ENCODE measurements at places on chromosomes 2 and 18.

DNA sequence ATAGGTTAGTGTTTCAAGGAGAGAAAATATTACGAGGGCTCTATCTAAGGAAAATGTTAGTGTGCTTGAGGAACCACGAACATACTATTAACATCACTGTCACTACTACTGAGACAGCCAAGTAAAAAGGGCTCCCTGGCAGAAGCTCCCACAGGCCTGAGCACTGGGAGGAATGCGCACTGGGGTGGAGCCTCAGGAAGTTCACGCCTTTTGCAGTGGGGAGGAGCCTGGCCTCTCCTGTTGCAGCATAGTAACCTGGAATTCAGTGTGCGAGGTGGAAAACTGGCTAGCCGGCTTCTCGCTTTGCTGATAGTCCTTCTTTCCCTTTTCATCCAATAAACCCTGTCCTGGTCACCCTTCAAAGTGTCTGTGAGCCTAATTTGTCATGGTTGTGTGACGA lies 250.3 kb downstream of the ERBB4 start:
- H3K27ac ChIP-seq = no peak overlapping the region
- no peaks in the 10 kb centered on the region for H3K27me3 ChIP-seq
- H3K36me3 ChIP-seq = no peaks in the 10 kb centered on the region
- no peaks in the 10 kb centered on the region for H3K4me1 ChIP-seq
- DNase-seq = no peak
- no peak overlapping the region for H3K4me3 ChIP-seq

DNA sequence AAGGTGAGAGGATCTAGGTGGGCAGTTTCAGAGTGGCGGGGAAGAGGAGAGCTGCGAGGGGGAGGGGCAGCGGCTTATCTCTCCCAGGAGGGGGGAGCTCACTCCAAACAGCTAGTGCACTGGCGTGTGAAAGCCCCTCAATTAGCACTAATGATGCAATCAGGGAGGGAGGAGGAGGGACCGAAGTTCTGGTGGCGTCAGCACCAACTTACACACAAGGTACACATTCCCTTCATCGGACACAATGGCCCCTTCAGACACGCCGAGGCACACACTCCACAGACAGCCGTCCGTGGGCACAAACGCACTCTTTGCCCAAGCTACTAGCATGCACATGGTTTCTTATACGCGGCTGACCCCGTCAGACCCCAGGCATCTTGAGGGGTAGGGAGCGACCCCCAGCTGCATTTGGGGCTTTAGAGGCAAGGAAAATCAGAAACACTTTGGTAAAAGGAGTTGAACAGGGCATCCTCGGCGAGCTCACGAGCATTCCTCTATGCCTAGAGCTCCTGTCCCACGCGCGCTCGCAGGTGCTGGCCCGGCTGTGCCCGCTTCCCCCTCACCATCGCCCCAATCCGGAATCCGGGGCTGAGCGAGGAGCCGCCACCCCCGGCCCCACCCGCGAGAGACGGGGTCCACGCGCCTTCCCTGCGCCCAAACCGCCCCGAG lies 868 bp upstream of the PKDCC start:
- no peaks in the 10 kb centered on the region for H3K36me3 ChIP-seq
- H3K4me1 ChIP-seq = peaks cover 7% of the 10 kb centered on the region
- peaks cover 92% of the 10 kb centered on the region for H3K27me3 ChIP-seq

GRCh38 chr18:70127359-70127758 lies 78.1 kb downstream of the RTTN start:
- no peak overlapping the region for H3K27ac ChIP-seq
- no peak overlapping the region for H3K4me3 ChIP-seq
- H3K27me3 ChIP-seq = no peaks in the 10 kb centered on the region
- H3K4me1 ChIP-seq = no peaks in the 10 kb centered on the region
- DNase-seq = no peak

DNA sequence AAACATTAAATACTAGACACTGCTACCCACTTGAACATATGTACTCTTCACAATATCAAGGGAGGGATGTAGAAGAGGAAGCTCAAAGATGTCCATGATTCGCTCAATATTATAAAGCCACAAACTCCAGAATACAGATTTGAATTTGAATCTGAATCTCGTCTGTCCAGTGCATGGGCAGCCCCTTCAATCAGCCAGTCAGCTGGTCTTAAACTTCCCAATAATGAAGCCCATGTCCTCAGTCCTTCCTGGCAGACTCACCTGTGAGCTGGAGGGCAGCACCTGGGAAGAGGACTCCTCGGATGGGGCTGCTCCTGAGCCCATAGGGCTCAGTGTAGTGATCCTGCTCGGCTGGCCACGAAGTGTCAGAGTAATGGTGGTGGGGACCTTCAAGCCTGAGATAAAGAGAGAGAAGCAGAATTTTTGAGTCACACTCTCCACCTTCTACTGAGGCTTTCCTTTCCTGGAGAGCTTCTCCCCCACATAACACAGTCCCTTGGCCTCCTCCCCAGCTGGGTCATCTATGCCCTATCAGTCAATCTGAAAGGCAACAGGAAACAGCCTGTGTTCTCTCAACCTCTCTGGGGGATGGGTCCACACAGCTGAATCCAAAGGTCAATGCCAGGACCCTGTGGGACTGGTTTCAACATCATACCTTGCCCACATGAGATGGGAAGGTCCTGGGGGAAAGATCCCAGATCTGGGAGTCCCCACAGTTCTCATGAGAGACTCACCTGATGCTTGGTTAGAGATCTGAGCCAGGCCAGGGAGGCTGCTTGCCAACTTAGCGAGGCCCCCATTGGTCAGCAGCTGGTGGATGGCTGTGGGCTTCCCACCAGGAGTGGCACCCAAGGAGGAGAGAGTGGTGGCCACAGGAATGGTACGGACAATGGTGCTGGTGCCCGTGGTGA lies 36.5 kb downstream of the KANSL3 start:
- DNase-seq = no peak
- peak overlapping the region; percentile 43 for H3K27ac ChIP-seq
- H3K4me3 ChIP-seq = no peak overlapping the region
- H3K4me1 ChIP-seq = peaks cover 14% of the 10 kb centered on the region
- H3K36me3 ChIP-seq = peaks cover 68% of the 10 kb centered on the region

- H3K36me3 ChIP-seq = no peaks in the 10 kb centered on the region
- H3K27ac ChIP-seq = no peak overlapping the region
These were observed 152.3 kb downstream of the PRPF40A start for GRCh38 chr2:152564754-152565551.

GRCh38 chr18:63562284-63562683 lies 20.1 kb downstream of the SERPINB12 start:
- H3K27ac ChIP-seq = no peak overlapping the region
- H3K27me3 ChIP-seq = peaks cover 21% of the 10 kb centered on the region
- no peak for DNase-seq
- H3K36me3 ChIP-seq = no peaks in the 10 kb centered on the region
- no peak overlapping the region for H3K4me3 ChIP-seq

- no peaks in the 10 kb centered on the region for H3K27me3 ChIP-seq
- H3K27ac ChIP-seq = peak overlapping the region; percentile 4
- peaks cover 38% of the 10 kb centered on the region for H3K4me1 ChIP-seq
These were observed 5.3 kb upstream of the ORC2 start for GRCh38 chr2:200968735-200969134.

DNA sequence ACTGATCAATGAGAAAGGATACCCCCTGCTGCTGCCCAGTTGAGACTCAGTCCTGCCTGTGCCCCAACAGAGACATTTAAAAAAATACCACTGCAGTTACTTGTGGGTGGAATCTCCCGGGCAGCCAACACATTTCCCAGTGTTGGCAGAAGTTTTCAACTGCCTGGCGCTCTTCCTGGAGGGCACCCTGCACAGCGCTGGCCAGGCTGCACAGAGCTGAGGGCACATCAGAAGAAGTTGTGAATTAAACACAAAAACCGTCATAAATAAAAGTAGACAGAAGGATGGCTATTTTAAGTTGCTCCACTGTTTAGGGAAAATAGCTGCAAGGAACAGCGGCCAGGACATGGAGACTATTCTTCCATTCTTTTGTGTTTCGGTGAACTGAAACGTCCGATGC lies 110.2 kb upstream of the THOC1 start:
- H3K27me3 ChIP-seq = peaks cover 5% of the 10 kb centered on the region
- peaks cover 2% of the 10 kb centered on the region for H3K4me1 ChIP-seq
- DNase-seq = no peak
- no peak overlapping the region for H3K27ac ChIP-seq
- no peak overlapping the region for H3K4me3 ChIP-seq

- no peaks in the 10 kb centered on the region for H3K4me1 ChIP-seq
- H3K27ac ChIP-seq = no peak overlapping the region
- no peak overlapping the region for H3K4me3 ChIP-seq
- no peaks in the 10 kb centered on the region for H3K36me3 ChIP-seq
- peaks cover 6% of the 10 kb centered on the region for H3K27me3 ChIP-seq
These were observed 125.4 kb downstream of the CSRNP3 start for GRCh38 chr2:165594935-165595255.

GRCh38 chr18:46953195-46953594 lies 35.8 kb downstream of the KATNAL2 start:
- no peak overlapping the region for H3K27ac ChIP-seq
- H3K36me3 ChIP-seq = no peaks in the 10 kb centered on the region
- H3K4me3 ChIP-seq = no peak overlapping the region
- no peaks in the 10 kb centered on the region for H3K4me1 ChIP-seq
- peaks cover 8% of the 10 kb centered on the region for H3K27me3 ChIP-seq
- no peak for DNase-seq

- peak; percentile 35 for DNase-seq
- no peak overlapping the region for H3K4me3 ChIP-seq
- H3K27ac ChIP-seq = no peak overlapping the region
- no peaks in the 10 kb centered on the region for H3K27me3 ChIP-seq
These were observed 14.1 kb upstream of the CNNM3 start for GRCh38 chr2:96801786-96802595.

DNA sequence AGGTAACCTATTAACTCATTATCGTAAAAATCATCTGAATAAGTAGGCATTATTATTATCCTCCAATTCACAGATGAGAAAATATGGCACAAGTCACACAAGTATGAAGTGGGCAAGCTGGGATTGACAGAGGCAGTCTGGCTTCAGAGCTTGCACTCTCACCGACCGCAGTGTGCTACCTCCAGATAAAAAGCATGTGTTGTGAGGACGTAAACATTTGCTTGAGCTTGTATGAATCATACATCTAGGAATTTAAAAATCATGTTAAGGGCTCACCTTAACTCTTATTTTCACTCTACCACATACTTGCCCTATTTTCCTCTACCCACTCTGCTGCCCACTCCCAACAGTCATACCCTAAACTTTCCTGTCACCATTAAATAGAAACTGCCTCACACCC lies 65.3 kb upstream of the AMMECR1L start:
- DNase-seq = no peak
- no peak overlapping the region for H3K27ac ChIP-seq
- peaks cover 33% of the 10 kb centered on the region for H3K36me3 ChIP-seq
- peaks cover 8% of the 10 kb centered on the region for H3K4me1 ChIP-seq
- no peak overlapping the region for H3K4me3 ChIP-seq
- H3K27me3 ChIP-seq = no peaks in the 10 kb centered on the region

GRCh38 chr18:37540424-37541138 lies 25.0 kb downstream of the CELF4 start:
- no peaks in the 10 kb centered on the region for H3K36me3 ChIP-seq
- DNase-seq = no peak
- H3K4me1 ChIP-seq = no peaks in the 10 kb centered on the region
- H3K27me3 ChIP-seq = peaks cover 24% of the 10 kb centered on the region
- no peak overlapping the region for H3K4me3 ChIP-seq
- H3K27ac ChIP-seq = no peak overlapping the region
